ENCODE measurements at places on chromosomes 5 and 9. TPM values are rescaled to one million over a fixed set of nuclear protein-coding genes. Genes with fewer than 3 reads are reported as not detected.

DNA sequence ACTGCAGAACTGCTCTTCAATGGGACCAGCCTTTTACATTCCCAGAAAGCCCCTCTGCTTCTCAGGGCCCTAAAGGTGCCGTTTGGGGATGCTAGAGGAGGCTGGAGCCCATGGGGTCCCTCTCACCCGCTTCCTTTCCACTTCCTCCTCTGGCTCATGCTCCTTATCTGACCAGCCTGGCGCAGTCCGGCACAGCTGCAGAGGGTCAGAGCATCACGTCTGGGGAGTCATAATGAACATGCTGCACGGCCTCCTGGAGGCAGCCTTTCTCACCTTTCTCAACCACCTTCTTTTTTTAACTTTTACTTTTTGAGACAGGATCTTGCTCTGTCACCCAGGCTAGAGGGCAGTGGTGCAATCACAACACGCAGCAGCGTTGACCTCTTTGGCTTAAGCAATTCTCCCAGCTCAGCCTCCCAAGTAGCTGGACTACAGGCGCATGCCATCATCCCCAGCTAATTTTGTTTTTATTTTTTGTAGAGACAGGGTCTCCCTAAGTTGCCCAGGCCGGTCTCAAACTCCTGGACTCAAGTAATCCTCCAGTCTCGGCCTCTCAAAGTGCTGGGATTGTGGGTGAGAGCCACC lies 15.1 kb upstream of the TCF7 start:
- DNase-seq = no peak

DNA sequence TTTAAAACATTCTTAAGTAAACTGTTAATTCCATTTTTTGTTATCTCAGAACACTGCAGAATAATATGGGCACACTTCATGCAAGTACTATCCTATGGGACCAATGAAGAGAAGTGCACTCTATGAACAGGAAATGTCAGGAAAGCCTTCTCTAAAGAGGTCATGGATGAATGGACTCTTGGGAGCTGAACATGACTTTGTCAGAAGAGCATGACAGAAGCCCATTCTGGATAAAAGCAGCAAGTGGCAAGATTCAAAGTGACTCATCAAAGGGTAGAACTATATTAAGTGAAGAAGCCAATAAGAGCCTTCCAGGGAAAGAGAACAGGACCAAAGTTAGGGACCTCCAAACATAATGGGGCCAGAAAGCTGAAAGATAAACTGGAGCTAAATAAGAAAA lies 94.0 kb downstream of the RAPGEF6 start:
- no peak for DNase-seq

- no peak for DNase-seq
Measured at GRCh38 chr9:28671000-28671399, 1097.7 kb upstream of the C9orf72 start.

DNA sequence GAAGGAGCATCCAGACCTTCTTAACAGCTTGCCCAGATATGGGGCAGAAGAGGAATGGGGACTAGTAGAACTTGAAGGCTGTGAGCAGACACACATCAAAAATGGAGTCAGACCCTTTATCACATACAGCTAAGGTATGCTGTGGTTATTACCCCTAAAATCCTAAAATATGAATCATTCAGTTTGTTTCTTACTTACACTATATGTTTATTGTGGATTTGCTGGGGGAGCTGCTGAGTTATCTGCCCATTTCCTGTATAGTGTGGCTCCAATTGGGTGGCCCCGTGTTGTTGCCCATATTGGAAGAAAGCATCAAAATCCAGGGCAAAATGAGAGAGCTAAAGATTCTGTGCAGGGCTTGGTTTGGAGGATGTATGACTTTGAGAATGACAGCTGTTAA lies 56.9 kb downstream of the AP3S1 start:
- no peak for DNase-seq

DNA sequence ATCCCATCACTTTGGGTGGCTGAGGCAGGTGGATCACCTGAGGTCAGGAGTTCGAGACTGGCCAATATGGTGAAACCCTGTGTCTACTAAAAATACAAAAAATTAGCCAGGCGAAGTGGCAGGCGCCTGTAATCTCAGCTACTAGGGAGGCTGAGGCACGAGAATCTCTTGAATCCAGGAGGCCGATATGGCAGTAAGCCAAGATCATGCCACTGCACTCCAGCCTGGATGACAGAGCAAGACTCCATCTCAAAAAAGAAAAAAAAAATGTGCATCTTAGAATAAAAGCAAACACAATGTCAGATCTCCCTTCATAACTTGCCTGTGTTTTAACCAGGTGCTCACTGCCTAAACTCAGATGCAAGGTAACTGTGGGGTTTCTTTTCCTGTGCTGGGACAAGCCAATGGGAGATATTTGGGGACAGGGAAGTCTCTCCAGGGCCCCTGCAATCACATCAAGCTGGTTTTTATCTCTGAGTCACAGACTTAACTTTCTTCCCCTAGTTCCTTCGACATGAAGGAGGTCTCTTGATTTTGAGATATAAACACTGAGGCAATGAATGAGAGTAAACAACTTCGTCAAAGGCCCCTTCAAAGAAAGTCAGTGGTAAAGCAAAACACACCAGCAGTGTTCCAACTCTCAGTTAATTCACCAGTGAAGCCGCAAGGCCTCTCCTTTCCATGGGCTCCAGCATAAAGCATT lies 99.1 kb downstream of the SNX18 start:
- DNase-seq = no peak

GRCh38 chr9:75229605-75230332 lies 141.5 kb downstream of the OSTF1 start:
- DNase-seq = no peak

GRCh38 chr5:108681079-108681921 lies 66.4 kb upstream of the FER start:
- DNase-seq = peak; percentile 46

GRCh38 chr5:16536246-16536645 lies 70.6 kb upstream of the ZNF622 start:
- no peak for DNase-seq

The LCN15 gene
- total RNA-seq = not detected

All from CD4-positive, alpha-beta memory T cell (primary cell).